NCI-H446 treated with DMSO at 0.1 percent for 48 hours (cell line): ENCODE measurements at places on chromosomes 5 and 9.

- DNase-seq = no peak
Measured at GRCh38 chr9:97562542-97562941, 61.1 kb downstream of the TMOD1 start.

- DNase-seq = no peak
Measured at GRCh38 chr5:129747572-129748407, at the start of gene MINAR2. TSS of gene MINAR2 (plus strand) at chr5:129748094. CDS start at chr5:129748191, 97 bp downstream.

GRCh38 chr9:97695995-97696802, 941 bp downstream of the XPA start:
- no peak for DNase-seq

- no peak for DNase-seq
Measured at GRCh38 chr5:96124589-96124988, 162.9 kb upstream of the ELL2 start.

DNA sequence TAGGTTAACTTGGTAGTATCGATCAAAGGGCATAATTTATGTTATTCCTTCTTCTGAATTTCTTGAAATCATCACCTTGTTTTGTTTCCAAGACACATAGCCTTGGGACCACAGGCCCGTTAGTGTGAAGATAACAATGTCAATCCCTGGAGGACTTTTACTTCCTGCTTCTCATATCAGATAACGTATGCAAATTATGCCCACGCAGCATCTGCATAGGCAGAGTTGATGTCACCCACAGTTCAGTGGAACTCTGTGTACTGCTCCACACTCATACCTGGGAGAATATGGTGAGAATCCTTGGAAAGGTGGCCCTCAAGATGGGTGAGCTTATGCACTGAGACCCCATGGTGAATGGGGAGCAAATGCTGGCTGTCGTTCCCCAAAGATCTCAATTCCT, 95.0 kb downstream of the CFAP90 start:
- DNase-seq = no peak

- no peak for DNase-seq
Measured at GRCh38 chr5:30804739-30805505, 388.6 kb upstream of the CDH6 start.

DNA sequence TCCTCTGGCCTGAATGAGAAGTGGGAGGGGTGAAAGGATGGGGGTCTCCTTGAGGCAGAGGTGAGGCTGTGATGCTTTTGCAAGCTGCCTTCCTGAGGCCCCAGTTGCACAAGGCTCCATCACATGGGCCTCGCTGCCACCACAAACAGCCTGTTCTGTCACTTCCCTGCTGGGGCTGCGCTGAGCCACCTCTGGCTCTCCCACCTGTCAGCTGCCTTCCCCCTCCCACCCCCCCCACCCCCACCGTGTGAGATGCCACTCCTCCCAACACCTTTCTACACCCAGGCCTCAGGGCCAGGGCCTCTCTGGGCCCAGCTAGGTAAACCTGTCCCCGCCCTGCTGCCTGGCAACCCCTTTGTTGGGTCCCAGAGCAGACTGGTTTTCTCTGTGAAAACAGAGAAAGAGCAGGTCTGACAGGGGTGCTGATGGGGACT, 4.5 kb upstream of the PDLIM4 start:
- DNase-seq = no peak

DNA sequence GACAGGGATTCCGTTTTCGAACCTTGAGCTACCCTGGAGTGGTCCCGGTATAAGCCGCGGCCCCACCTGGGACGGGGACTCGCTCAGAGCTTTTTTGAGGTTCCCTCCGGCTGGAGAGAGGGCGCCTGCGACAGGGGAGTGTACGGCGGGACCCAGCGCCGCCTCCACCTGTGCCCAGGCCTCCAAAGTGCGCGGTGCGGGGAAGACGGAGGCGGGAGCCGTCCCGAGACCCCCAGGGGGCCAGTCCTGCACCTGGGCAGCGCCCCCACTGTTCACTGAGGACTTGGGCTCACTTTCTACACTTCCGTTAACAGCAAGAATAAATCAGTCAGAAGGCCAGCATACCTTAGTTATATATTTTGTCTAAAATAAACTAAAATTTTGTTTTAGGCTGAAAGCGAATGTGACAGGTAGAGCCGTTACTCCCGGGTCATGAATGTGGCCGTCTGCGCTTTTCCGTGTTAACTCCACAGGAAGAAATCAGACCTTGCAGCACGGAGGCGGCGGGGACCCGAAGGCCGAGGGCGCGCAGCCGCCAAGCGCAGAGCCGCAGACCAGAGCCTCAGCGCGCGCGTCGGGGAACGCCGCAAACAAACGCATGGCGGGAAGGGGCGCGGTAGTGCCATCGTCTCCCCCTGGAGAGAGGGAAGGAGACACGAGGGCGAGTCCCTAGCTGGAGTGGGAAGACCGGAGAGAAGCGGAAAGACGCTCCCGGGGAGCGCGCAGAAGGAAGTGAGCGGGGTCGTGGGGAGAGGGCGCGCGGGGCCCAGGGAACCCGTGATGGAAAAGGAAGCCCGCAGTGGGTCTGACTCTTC, 14.1 kb downstream of the TRIM7 start:
- DNase-seq = no peak

- no peak for DNase-seq
Measured at GRCh38 chr9:83182071-83182470, 119.1 kb upstream of the RASEF start.

- DNase-seq = no peak
Measured at GRCh38 chr5:107301999-107302398, 368.7 kb downstream of the EFNA5 start.

DNA sequence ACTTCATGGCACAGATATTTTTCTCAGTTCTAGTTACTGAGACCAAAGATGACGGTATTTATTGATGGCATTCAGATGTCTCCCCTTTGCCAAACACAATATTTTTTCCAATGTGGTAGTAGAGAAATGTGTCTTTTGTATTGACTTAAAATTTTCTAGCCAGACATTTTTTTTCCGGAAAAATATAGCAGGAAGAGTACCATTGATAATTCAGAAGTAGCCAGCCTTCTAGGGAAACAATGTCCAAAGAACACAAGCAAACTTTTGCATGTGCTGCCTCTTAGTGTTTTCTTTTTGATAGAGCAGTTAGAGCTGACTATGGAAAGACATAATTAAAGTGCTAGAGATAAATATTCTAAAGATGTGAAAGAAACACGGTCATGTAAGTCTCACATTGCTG, 231.4 kb downstream of the MARCHF11 start:
- no peak for DNase-seq

DNA sequence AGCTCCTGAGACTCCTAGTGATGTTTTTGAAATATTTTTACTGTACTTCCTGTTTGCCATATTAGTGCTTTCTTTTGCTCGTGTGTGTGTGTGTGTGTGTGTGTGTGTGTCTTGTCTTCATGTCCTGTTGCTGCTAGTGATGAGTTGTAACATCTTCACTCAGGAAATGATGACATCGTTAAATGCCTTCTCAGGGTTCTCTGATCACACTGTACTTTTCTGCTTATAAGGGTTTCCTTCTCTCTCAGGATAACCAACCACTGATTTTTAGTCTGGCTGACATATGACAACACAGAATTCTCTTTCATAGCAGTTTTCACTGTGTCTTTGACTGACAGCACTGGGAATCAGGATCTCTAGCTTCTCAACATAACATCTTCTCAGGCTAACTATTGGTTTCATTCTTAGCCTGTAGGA, 16.1 kb downstream of the SV2C start:
- DNase-seq = no peak

GRCh38 chr5:149041242-149041641, 21.6 kb downstream of the SH3TC2 start:
- no peak for DNase-seq

DNA sequence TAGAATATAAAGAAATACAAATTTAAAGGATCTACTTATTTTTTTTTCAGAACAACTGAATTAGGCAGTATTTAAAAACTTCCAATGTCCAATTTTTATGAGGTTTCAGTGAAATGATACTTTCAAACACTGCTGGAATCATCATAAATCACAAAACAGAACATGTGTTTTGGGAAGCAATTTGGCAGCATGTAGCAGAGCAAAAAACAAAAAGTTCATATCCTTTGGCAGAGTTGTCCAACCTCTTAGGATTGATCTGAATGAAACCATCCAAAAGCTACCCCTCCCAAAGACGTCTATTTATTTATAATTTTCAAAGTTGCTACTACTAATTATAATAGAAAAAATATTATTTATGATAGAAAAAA, 192.4 kb upstream of the PUM3 start:
- peak; percentile 79 for DNase-seq

DNA sequence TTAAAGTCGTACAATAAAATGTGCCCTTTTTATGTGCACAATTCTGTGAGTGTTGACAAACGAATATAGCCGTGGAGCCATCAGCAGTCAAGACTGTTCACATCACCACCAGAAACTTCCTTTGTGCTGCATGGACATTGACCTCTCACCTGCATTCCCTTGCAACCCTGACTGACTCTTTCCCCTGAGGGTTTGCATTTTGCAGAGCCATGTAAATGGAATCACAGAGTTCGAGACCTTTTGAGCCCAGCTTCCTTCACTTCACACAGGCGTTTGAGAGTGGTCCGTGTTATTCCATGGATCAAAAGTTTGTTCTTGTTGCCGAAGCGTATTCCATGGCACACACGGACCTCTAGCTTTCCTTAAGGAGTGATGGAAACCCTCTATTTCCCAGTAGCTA, 328.2 kb downstream of the DRD1 start:
- no peak for DNase-seq

DNA sequence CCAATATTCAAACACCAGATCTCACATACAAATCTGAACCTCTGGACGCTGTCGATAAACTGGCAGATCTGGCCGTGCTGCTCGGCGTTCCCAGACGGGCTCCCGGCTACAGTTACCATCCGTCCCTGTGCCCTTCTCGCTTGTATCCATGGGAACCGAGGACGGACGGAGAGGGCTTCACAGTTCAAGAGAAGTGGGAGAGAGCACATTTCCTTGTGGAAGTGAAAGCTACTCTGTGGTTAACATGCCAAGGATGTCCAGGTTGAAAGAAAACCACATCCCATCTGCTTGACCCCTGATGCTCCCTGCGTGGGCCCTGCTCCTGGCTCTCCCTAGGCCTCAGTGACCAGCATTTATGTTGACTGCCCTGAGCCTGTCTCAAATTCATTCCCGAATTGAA, 6.3 kb upstream of the DBN1 start:
- no peak for DNase-seq

GRCh38 chr9:109026306-109026705, 13.0 kb upstream of the CTNNAL1 start:
- DNase-seq = no peak

DNA sequence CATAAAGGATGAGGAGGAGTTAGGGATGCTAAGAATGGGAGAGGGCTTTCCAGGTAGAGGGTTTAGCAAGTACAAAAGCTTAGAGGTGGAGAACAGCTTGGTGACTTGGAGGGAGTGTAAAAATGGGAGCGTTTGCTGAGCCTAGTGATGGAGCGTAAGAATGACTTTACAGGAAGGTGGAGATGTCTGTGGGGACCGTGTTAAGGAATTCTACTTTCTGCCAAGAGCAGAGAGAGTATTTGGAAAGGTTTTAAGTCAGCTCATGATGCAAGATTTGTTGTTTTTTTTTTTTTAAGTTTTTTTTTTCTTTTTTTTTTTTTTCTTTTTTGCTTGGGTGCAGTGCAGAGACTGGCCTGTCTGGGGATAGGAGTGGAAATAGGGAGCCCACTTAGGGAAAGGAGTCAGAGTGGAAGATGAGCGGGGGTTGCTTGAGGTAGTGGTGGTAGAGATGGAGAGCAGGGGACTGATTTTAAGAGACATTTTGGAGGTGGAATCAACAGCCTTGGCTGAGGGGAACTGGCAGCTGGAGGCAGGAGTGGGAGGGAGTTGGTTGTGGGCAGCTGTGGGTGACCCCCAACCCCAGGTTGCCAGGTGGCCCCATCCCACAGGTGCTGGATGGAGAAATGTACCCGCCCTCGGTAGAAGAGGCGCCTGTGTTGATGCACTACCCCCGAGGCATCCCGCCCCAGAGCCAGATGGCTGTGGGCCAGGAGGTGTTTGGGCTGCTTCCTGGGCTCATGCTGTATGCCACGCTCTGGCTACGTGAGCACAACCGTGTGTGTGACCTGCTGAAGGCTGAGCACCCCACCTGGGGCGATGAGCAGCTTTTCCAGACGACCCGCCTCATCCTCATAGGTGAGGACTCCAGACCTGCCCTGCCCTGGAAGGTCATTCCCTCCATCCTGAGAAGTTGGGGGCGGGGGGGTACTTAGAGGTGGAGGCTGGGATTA, 12.4 kb downstream of the PTGS1 start:
- DNase-seq = no peak
